ENCODE measurements at places on chromosomes 7 and 10.

GRCh38 chr7:22586101-22586785 lies 86.3 kb upstream of the STEAP1B start:
- DNase-seq, result no peak

DNA sequence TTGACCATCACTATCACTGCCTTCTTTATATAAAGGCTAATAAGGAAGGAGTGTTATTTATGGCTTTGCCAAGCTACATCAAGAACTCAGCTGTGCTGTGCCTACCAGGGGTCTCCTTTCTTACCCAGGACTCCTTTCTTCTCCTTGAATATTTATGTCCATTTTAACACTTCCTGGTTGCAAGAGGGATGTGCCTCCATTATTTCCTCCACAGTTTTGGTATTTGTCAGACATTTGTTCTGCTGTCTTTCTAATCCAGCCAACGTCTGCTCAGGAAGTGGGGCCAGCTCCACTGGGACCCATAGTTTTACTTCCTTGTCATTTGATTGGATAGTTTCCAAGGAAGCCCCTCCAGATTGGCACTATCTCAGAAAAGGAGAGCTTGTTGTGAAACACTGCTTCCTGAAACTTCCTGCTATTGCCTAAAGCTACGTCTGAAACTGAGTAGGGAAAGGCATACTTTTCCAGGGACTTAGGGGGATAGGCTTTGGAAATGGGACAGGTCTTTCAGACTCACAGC lies 6.6 kb upstream of the STRIP2 start:
- no peak for DNase-seq

DNA sequence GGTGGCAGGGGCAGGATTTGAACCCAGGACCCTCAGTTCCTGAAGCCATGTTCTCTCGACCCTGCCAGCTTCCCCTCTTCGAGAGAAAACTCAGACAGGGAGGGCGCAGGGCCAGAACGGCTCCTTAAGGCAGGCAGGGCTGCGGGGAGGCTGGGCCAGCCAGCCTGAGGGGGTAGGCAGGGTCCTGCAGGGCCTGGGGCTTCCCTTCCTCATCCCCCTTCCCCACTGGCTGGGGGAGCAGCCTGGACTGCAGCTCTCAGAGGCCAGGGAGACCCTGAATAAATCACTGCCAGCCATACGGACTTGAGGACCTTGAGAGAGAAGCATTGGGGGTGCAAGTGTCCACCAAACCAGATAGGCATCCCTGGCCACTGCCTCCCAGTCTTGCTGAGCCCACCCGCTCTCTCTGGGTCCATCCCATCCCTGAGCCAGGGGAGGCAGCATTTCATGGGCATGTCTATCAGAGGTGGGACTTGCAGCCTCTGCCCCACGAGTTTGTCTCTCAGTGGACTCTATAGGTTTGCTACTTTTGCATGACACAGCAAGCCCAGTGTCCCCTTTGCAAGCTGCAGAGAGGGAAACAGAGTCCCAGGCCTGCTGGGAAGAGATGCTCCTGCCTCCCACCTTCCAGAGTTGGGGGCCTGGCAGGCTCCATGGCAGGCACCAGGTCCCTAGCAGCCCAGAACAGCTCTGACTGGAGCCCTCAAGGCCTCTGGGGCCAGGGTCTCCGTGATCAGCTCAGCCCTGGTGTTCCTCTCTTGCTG lies 70.9 kb downstream of the MYL10 start:
- DNase-seq, result no peak

GRCh38 chr10:61640856-61641255 lies 21.9 kb upstream of the CABCOCO1 start:
- no peak for DNase-seq

- DNase-seq, result no peak
Observed at GRCh38 chr10:94156453-94156852, 162.7 kb downstream of the PLCE1 start.

DNA sequence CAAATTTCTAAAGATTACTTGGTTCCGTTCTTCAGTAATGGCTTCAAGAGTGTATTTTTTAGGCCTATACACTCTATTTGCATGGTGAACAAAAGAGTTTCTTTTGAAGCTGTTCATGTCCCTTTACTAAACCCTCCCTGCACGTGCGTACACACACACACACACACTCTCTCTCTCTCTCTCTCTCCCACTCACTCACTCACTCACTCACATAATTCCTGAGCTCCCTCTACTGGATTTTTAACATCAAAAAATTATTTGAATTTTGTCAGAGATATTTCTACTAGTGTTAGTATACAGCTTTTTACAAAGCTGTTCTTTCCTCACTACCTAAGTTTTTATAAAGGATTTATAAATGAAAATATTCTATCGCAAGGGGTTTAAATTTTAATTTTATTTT lies 85.9 kb downstream of the UBE3C start:
- DNase-seq, result no peak

DNA sequence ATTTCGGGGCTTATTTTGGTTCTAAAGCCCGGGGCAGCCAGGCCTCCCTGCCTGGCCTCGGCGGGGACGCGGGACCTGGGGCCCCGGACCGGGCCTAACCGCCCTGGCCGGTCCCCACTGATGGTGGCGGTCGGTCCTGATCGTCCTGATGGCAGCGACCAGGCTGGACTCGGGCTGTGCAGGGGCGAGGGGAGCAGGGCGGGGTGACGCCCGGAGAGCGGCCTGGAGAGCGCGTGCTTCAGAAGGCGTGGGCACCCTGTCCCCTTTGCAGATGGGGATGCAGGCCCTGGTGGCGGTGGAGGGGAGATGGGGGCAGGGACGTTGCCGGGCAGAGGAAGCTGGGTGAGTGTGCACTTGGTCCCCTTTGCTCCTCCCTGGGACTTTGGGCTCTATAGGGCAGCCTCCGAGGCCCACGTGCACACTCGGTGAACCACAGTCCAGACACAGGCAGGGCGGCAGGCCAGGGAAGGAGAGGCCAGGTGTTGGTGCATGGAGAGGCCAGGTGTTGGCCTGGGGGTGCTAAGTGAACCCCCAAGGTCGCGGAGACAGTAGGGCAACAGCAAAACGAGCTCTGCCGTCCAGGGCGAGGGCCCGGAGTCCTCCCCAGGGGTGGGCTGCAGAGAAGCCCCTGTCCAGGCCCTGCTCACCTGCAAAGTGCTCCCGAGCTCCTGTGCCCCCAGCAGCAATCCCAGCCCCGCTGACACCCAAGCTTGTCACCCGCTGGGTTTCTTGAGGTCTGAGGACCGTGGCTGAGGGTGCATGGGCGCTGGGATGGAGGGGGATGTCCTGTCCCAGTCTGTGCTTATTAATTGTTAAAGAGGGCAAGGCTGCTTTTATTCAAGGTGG lies 42.4 kb upstream of the FAM20C start:
- DNase-seq, result no peak

- no peak for DNase-seq
Observed at GRCh38 chr7:100680576-100681271, 7.2 kb downstream of the GNB2 start.

DNA sequence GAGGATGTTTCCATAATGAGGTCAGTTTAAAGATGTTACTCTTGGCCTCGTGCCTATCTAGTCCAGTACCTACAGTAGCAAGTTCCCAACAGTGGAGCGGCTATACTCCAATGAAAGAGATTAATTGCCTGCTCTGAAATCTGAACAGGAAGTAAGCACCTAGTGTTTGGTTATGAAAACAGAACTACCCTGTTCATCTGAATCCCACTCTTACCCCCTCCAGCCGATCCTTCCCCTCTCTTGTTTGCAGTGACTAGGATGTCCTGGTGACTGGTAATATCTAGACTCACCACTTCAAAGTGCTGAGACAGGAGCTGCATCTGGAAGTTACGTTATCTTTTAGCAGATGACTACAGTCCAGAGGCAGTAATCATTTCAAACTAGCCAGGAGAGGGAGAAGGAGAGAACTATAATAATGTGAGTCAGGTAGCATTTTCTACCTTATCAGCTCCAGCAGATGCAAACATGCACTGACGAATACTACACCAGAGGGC lies 666.7 kb upstream of the NRP1 start:
- no peak for DNase-seq

GRCh38 chr7:138935465-138936011 lies 45.7 kb downstream of the KIAA1549 start:
- no peak for DNase-seq

- DNase-seq, result no peak
Observed at GRCh38 chr7:135194494-135195095, 16.7 kb downstream of the WDR91 start.

- DNase-seq, result no peak
Observed at GRCh38 chr7:158758586-158759244, 54.1 kb upstream of the NCAPG2 start.

GRCh38 chr7:130990178-130990832 lies 256.3 kb upstream of the KLF14 start:
- DNase-seq, result no peak

- DNase-seq, result no peak
Observed at GRCh38 chr10:44858017-44858371, 53.1 kb upstream of the TMEM72 start.

DNA sequence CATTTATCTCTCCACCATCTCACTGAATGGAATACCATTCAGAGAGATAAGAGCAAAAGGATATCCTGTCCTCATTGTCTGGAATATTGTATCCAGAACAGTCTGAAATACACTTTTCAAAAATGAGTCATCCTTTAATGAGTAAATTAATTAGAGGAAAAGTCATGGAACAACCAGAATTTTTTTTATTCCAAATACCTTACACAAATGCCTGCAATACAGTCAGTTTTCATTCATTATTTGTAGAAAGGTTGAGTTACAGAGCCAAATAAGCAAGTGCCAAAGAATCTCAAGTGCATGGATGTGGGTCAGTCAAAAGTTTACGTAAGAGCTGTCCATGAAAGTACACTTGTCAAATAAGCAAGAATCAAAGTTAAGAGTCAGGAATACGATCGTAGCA lies 482.6 kb downstream of the IPMK start:
- DNase-seq, result no peak

- no peak for DNase-seq
Observed at GRCh38 chr7:150404172-150404804, 25.2 kb downstream of the ZNF775 start.

- no peak for DNase-seq
Observed at GRCh38 chr7:75584354-75584753, 92.2 kb downstream of the SPDYE5 start.

DNA sequence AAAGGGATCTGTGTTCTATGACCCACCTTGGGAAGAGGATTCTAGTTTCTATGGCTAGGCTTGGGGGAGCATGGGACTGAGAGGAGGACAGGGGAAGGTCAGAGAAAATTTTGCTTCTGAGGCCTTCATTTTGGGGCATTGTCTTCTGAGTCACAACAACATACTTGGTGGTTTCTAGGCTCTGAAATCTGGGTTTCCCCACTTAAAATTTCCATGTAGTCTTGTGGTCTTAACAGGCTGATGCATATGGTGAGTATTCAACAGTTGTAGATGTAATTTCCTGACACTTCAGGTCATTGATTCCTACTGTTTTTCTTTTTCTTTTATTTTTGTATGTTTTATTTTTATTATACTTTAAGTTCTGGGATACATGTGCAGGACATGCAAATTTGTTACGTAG lies 88.5 kb downstream of the ANKRD7 start:
- DNase-seq, result no peak

DNA sequence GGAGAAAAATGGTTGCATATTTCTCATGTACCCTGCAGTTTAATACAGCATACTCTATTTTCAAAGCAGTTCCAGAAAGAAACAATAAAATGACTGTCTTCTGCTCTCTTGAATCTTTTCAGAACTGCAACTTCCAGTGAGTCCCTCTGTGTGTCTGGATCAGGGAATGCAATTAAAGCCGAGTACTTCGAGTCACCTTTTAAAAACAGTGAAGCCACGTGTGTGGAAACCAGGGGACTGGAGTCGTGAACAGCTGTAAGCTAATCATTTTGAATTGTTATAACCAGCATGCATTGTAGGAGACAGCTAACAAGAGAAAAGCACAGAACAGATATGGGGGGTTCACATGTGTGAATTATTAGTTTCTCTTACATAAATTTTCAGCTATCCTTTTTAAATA lies 109.1 kb downstream of the CPED1 start:
- DNase-seq, result no peak

DNA sequence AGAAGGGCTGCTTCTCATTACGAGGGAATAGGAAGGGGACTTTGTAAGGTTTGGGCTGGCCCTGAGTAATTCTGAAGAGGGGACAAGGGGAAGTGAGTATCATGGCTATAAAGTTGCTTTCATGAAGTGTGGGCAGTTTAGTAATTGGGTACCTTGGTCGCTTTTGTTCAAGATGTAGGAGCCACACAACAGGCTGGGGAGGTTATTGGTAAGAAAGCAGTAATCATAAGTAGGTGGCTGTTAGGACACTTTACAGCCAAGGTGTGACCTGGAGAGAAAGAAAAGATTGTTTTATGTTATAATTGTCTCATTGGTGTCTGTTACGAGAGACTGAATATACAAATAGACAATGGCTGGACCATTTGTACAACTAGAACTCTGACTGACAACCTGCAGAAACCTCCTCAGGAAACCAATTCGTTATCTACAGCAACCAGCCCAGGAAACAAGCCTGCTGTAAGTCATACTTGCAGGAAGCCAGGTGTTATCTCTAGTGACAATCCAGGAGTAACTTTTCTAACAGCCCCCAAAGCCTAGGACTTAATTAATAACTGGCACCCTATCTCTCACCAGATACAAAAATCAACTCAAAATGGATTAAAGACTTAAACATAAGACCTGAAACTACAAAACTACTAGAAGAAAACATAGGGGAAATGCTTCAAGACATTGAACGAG lies 5.0 kb upstream of the CCM2 start:
- DNase-seq, result no peak

- no peak for DNase-seq
Observed at GRCh38 chr10:31773749-31774298, 154.8 kb downstream of the ARHGAP12 start.

DNA sequence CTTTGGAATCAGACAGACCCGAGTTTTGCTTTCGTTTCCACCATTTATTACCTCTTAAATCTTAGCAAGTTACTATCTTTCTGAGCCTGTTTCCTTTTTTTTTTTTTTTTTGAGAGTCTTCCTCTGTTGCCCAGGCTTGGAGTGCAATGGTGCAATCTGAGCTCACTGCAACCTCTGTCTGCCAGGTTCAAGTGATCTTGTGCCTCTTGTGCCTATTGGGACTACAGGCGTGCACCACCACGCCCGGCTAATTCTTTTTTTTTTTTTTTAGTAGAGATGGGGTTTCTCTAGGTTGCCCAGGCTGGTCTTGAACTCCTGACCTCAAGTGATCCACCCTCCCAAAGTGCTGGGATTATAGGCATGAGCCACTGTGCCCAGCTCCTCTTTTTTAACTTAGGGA lies 79.5 kb upstream of the LRRC17 start:
- DNase-seq, result no peak

GRCh38 chr10:122243550-122243949 lies 27.5 kb upstream of the BTBD16 start:
- DNase-seq, result no peak

GRCh38 chr10:21337171-21337792 lies 188.2 kb downstream of the SKIDA1 start:
- no peak for DNase-seq

GRCh38 chr7:137791930-137792329 lies 54.8 kb downstream of the DGKI start:
- DNase-seq, result no peak

- no peak for DNase-seq
Observed at GRCh38 chr10:15712883-15713282, 6.8 kb downstream of the ITGA8 start.

- DNase-seq, result no peak
Observed at GRCh38 chr7:45598886-45599520, 24.8 kb downstream of the ADCY1 start.

- no peak for DNase-seq
Observed at GRCh38 chr10:12500381-12501303, 151.3 kb downstream of the CAMK1D start.

GRCh38 chr10:131448171-131448570 lies 136.7 kb upstream of the TCERG1L start:
- DNase-seq, result no peak

Data from central memory CD8-positive, alpha-beta T cell (primary cell).